ENCODE measurements at places on chromosomes 7 and 10. TPM values are rescaled to one million over a fixed set of nuclear protein-coding genes. Genes with fewer than 3 reads are reported as not detected.

The ENTPD1 gene
- total RNA-seq = 85.3 TPM

The PSD gene
- 38.4 TPM for total RNA-seq

The SPDYE5 gene
- total RNA-seq = not detected

The TWIST1 gene
- 22.9 TPM for total RNA-seq

The DNA2 gene
- total RNA-seq = 16.8 TPM

The TMUB1 gene
- total RNA-seq = 9.7 TPM

The DLX5 gene
- 0.74 TPM for total RNA-seq

The PRPS1L1 gene
- not detected for total RNA-seq

The TMEM225B gene
- total RNA-seq = 1.1 TPM

The NACAD gene
- 1.9 TPM for total RNA-seq

The NPSR1 gene
- 0.58 TPM for total RNA-seq

The OR2A5 gene
- total RNA-seq = not detected

The NPTX2 gene
- 7.2 TPM for total RNA-seq

The ADAMTS14 gene
- total RNA-seq = 13.7 TPM

The UBE2D4 gene
- total RNA-seq = 12.7 TPM

The DYNC1I1 gene
- total RNA-seq = 2.2 TPM

The MKX gene
- total RNA-seq = 6.2 TPM

The AKR1C3 gene
- total RNA-seq = 13.4 TPM

The STRIP2 gene
- total RNA-seq = 4.1 TPM

The AGAP3 gene
- total RNA-seq = 25.5 TPM

The HKDC1 gene
- total RNA-seq = not detected

The LOXL4 gene
- 8.8 TPM for total RNA-seq

The LRRC61 gene
- 3.7 TPM for total RNA-seq

The PGAM2 gene
- 3.1 TPM for total RNA-seq

The AGFG2 gene
- total RNA-seq = 9.9 TPM

The EN2 gene
- not detected for total RNA-seq

The CTAGE15 gene
- total RNA-seq = 3.5 TPM

The FZD8 gene
- 8.2 TPM for total RNA-seq

The CDC14C gene
- not detected for total RNA-seq

The FRA10AC1 gene
- 65.6 TPM for total RNA-seq

The OR13A1 gene
- total RNA-seq = 0.85 TPM

The CYP3A7 gene
- total RNA-seq = 0.21 TPM
